ENCODE measurements at places on chromosomes 5 and 9.

DNA sequence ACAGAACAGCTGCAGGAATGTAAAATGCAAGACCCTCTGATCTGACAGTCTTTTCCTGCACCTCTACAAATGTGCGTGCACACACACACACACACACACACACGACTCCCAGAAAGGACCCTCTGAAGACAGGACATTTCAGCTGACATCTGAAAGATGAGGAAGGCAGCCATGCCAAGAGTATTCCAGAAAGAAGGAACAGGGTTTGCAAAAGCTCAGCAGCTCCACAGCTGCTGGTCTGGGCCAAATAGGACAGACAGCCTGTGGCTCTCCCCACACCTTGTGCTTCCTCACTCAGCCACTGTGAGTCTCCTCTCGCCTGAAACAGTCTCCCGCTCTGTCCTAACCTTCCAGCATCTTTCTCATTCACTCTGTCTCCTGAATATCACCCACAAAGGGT, 189.0 kb downstream of the PALM2AKAP2 start:
- no peak for DNase-seq

DNA sequence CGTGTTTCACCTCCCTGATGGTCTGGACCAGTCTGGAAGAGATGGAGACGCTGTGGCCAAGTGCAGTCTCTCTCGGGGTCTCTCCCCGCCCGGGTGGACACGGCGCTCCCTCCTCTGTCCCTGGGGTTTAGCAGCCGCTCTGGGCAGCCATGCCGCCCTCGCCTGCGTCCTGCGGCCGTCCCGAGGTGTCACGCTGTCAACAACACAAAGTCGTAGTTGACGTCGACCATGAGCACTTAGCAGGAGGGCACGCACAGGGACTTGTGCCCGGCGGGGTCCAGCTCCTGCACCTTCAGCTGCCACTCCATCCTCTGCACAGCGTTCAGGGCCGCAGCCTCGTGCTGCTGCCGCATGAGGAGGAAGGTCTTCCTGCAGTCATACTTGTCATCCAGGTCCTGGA, 368.9 kb downstream of the CDH9 start:
- DNase-seq = no peak

DNA sequence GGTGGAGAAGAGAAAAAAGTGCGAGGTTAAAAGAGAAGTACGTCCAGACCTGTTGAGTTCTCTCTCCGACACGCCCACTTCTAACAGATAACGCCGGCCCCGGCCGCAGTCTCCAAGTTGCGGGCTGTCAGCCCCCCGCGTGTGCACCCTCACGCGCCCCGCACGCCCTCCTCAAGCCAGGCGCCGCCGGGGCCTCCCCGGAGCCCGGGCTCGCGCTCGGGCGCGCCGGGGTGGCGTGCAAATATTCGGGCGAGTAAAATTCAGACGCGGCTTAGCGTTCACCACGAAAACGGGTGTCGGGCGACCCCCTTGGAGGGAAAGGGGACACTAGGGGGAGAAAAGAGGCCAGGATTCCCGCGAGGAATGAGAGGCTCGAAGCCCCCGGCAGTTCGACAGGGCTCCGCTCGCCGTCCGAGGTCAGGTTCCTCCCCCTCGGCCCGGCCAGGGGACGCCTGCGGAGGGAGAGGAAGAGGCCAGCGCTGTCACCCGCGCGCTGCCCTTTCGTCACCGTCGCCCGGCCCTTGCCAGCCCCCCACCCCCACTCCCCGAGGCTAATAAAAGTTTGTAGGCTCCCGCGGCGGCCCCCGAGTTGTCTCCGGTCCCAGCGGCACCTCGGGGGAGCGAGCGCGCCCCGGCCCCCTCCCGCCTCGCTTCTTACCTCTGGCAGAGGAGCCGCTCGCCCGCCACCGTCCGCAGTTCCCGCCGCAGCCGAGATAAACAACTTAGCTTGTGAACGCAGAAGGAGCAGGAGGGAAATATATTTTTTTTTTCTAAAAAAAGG, 743 bp downstream of the NR3C1 start:
- DNase-seq = peak; percentile 23

DNA sequence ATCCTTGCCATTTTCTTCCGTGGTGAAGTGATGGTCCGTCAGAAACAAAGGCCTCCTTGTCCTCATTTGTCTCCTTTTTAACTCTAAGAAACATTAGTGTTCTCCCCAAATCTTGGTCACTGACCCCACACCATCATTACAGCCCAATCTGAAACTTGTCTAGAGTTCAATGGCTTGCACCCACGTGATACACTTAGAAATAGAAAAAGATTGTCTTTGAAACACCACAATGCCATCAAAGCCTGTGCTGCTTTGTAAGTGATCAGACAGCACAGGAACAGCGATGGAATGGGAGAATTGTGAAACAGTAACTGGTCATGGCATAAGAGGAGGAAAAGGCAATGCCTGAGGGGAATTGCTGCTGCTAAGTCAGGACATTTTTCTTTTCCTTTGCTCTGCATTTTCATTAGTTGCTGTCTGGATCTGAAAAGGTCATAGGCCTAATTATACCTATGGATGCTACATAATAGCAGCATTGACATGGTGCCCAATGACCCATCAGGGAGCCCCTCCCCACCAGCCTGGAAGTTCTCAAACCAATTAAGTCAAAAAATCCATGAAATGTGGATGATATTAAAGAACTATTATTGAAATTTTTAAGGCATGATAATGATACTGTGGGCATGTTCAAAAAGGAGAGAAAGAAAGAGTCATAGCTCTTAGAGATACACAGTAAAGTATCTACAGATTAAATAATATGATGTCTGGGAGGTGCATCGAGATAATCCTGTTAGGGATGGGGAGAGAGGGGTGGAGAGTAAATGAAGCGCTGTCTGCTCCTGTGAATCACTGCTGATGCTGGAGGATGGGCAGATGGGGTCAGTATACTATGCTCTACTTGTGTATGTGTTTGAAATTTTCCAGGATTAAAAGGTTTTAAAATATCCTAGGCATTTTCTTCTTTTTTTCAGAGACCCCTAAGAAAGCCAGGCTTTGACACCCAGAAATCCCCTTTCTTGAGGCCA, 83.6 kb downstream of the ENC1 start:
- DNase-seq = no peak

DNA sequence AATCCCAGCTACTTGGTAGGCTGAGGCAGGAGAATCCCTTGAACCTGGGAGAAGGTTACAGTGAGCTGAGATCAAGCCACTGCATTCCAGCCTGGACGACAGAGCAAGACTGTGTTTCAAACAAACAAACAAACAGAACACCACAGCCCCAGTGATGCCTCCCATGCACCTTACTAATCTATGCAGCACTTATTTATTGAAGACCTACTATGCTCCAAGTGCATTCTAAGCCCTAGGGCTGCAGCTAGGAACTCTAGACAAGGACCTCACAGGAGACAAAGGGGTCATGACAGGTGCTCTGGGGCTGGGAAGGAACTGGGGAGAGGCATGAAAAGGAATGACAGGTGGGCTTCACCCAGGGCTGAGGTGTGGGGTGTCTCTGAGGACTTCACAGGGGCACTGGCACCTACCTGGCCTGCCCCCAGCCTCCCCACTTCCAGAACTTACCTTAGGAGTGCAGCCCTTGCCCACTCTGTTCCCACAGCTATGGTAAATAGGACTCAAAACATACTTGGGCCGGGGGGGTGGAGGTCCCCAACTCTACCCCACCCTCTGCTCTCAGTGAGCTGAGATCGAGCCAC, 69.4 kb downstream of the C9orf50 start:
- DNase-seq = no peak

- no peak for DNase-seq
Measured at GRCh38 chr9:109973336-109973735, 193.3 kb downstream of the PALM2AKAP2 start.

- DNase-seq = no peak
Measured at GRCh38 chr5:98454407-98454806, 319.1 kb upstream of the RGMB start.

- no peak for DNase-seq
Measured at GRCh38 chr9:91775011-91775707, 174.9 kb downstream of the ROR2 start.

- no peak for DNase-seq
Measured at GRCh38 chr9:6708732-6709131, 49.0 kb upstream of the KDM4C start.

DNA sequence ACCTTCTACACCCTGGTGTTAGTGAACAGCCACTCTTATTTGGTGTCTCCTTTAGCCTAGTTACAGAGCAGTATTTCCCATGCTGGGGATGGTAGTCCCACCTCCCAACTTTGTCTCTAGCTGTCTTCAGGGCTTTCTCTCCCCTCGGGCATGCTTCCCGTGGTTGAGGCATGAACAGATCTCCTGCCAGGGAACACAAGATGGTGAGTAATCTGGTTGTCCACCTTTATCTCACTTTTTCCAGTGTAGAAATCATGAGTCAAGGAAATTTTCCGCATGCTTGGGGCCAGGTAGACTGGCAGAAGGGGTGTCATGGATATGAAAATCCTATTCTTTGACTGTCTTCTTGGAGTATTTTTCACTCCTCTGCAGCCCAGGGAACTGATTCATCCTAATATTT, 532.9 kb downstream of the ANXA1 start:
- no peak for DNase-seq

- DNase-seq = no peak
Measured at GRCh38 chr5:141208478-141208877, at the start of gene PCDHB12. TSS of gene PCDHB12 (plus strand) at chr5:141208719. CDS start at chr5:141208908, 189 bp downstream.

- DNase-seq = no peak
Measured at GRCh38 chr5:90386099-90386710, 23.4 kb downstream of the CETN3 start.

DNA sequence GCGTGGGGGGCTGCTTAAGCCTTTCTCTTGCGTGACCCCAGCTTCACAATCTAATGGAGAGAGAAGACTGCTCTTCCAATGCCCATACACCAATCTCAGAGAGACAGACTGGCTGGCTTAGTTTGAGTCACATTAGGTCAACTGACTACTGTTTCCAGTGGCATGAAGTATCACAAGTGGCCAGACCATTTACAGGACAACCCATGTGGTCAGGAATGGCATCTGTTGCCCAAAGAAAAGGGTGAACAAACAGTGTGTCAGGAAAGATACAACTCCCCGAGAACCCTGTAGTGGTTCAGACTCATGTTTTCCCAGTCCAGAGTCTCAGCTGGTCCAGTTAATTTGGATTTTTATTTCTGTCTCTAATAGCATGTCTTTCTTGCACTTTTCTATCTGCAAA, 177.4 kb upstream of the IL12B start:
- no peak for DNase-seq

DNA sequence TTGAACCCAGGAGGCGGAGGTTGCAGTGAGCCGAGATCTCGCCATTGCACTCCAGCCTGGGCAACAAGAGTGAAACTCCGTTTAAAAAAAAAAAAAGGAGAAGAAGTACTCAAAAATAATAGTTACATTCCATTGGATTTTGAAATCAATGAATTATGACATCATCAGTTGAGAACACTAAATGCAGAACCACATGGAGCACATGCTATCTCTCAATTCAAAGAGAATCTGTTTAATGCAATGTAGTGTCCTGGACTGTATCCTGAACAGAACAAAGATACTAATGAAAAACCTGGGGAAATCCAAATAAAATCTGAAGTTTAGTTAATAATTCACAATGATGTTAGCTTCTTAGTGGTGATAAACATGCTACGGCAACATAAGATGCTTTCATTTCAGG, 20.3 kb downstream of the CDC14B start:
- no peak for DNase-seq

GRCh38 chr5:152151113-152151512, 226.5 kb upstream of the GLRA1 start:
- no peak for DNase-seq

GRCh38 chr5:168426007-168426863, 60.0 kb upstream of the RARS1 start:
- DNase-seq = no peak

GRCh38 chr9:132040246-132040645, 39.4 kb downstream of the MED27 start:
- DNase-seq = no peak

DNA sequence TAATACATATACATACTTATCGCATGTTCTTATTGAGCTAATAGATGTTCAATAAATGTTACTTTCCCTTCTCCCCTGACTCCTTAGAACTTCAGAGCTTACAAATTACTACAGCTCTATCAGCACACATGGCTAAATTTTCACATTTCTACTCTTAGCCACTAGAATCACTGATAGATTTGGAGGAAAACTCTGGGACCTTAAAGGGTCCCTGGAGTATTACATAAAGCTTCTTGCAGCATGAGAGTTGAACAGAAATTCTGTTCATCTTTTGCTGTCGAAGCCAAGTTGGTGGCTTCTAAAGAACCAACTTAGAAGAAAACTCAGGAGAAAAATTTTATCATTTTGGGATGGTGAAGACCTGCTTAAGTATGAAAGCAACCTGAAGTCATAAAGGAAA, 15.5 kb downstream of the B4GALT1 start:
- no peak for DNase-seq

- DNase-seq = no peak
Measured at GRCh38 chr5:150159031-150159430, 3.4 kb upstream of the PDGFRB start.

- no peak for DNase-seq
Measured at GRCh38 chr5:95445995-95446394, 54.8 kb downstream of the FAM81B start.

GRCh38 chr9:96719521-96719920, 58.4 kb downstream of the ZNF510 start:
- no peak for DNase-seq

DNA sequence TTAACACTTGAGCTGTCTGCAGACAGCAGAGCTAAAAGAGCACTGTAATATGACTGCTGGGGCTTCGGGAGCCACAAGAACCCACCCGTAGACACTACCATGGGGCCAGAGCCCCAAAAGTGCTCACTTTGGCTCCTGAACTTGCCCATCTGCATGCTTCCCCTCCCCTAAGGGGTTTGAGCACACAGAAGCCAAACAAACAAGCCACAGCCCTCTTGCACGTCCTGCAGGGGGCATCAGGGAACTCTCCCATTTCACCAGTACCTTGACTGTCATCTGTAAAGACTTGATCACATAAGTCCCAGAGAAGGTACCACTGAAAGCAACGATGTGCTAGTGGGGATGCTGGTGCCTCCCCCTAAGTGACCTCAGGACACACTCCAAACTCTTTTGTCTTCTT, 681.8 kb downstream of the SEMA5A start:
- DNase-seq = no peak

GRCh38 chr9:122286764-122287163, 22.1 kb downstream of the MRRF start:
- no peak for DNase-seq

GRCh38 chr5:131607903-131608540, 27.0 kb downstream of the RAPGEF6 start:
- DNase-seq = no peak

DNA sequence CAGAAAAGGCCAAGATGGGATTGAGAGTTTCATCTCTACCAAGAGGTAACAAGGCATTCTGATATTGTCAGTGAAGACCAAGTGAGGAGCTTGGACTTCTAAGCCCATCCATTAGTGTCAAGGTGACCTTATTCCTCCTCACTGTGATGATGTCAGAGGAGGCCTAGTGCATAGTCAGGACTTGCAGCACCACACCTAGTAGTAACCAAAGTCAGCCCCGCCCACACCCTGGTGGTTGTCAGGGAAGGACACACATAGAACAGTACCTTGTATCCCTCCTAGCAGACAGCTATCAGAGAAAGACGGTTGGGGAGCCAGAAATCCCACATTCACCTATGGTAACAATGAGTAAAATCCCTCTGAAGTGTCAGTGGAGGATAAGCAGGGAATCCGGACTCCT, 111.7 kb downstream of the AP3B1 start:
- no peak for DNase-seq
